ENCODE measurements at places on chromosomes 5 and 9. TPM values are rescaled to one million over a fixed set of nuclear protein-coding genes. Genes with fewer than 3 reads are reported as not detected.
A peak's percentile ranks its signal among the peaks of the same experiment; 100 is the strongest.

DNA sequence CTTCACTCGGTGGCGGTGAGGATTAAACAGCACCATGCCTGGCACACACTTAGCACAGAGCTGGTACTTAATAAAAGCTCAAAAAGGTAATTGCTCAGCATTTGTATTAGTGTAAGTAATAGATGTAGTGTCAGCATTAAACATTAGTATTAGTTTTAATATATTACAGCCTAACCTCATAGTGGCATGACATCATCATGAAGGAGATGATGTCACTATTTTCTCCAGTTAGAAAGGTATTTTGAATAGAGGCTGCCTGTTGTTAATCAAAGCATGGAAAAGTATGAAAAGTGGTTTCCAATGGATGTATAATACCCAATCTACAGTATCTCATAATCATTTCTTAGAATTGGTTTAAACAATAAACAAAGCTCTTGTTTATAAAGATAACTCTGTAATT lies 49.0 kb upstream of the FSTL4 start:
- no peak for DNase-seq

DNA sequence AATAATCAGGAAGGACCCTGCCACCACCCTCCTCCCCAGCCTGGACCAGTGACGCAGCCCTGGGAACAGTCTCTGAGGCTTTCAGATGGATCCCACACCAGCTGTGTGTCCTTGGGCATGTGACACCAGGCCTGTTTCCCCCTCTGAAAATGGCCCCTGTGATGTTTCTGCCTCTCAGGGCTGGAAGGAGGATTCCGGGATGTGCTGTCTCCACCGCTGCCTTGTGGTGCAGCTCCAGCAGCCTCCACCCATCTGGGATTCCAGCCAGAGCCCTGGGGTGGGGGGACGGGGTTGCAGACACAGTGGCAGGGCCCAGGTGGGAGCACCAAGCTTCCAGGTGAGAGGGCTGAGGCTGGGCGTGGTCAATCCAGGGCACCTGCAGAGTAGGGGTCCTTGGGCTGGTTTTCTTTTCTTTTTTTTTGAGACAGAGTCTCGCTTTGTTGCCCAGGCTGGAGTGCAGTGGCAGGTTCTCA lies 179.7 kb upstream of the IER5L start:
- DNase-seq: no peak

DNA sequence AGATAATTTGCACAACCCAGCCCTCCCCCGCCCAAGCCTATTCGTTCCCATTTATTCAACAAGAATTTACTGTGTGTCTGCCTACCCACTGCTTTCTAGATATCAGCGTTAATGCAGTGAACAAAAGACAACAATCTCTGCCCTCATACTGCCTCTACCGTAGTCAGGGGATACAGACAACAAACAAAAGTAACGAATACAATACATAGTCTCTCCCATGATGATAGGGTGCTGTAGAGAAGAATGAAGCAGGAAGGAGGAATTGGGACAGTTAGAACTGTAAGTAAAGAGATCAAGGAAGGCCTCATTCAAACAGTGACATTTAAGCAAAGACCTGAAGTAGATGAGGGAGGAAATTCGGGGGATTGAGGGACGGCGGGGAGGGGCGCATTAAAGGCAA lies 1.7 kb downstream of the GFM2 start:
- DNase-seq: no peak

DNA sequence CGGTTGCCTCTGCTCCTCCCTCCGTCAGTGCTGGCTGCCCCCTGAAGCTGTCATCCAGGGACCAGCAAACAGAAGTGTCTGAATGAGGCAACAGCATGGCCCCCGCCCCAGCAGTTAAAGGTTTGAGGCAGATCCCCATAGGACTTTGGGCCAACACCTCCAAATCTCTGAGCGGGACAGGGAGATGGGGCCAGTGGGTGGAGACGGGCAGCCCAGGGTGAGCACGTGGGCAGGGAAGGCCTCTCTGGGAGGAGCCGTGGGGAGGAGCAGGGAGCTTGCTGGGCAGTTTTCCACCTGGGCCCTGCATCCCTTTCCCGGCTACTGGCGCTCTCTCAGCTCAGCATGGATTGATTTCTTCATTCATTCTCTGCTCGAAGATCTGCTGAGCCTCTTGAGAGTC lies 39.1 kb upstream of the NOTCH1 start:
- DNase-seq: no peak

DNA sequence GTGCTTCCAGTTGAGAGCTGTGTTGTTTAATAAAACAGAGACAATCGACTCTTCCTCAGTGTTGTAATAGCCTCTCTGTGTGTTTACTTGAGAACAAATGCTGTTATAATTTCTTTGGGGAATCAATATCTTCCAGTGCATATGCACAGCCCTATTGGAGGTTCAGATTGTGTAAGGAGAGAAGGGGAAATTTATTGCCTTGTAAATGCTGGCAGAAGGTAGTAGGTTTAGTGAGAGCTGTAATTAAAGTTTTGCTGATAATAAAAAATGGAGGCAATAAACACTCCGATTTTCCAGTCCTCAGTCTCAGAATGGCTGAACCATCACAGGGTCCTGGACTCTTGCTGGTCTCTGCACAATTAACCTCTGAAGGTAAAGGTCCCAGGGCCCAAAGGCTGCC lies 128.3 kb downstream of the C5orf15 start:
- DNase-seq: no peak

GRCh38 chr9:94734054-94734754 lies 7.7 kb downstream of the AOPEP start:
- no peak for DNase-seq

GRCh38 chr9:3888497-3888858 lies 362.7 kb upstream of the RFX3 start:
- DNase-seq: no peak

- DNase-seq: no peak
Measured at GRCh38 chr5:58440901-58441460, 18.9 kb downstream of the PLK2 start.

DNA sequence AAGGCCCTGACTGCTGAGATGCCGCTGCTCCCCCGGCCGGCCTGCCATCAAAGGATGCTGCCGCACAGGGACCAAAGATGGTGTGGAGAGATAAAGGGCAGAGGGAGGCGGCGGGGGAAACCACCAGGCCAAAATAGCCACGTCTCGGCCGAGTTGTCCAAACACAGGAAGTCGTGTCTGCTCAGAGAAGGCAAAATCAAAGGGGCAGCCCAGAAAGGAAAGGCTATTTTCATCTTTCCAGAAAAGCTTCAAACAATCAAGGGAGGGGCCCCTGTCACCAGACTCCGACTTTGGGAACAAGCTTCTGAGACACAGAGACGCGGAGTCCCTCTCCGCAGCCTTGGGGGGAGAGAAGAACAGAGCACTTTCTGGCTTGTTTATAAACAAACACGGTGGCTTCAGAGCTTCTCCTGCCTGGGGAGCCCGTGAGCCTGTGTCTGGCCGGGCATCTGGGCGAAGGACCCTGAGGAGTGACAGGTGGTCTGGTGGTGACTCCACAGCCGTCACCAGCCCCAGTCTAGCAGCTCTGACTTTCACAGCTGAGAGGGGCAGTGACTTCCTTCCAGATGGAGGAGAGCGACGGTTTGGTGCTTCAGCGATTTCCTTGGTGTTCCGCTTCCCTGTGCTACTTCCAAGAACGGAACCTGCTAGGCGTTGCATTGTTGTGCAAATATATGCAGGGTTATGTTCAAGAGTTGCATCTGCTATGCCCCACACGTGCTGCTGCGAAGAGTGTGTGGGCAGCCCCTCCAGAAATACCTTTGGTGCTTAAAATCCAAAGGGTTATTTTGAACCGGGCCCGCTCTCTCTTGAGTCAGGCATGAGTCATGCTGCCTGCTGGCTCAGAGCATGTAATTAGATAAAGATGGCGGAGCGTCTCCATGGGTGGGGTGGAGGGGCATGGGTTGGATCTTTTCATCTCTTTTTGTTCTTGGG lies 24.0 kb downstream of the ADAMTSL2 start:
- no peak for DNase-seq

- no peak for DNase-seq
Measured at GRCh38 chr5:94698197-94698596, 79.7 kb downstream of the SLF1 start.

DNA sequence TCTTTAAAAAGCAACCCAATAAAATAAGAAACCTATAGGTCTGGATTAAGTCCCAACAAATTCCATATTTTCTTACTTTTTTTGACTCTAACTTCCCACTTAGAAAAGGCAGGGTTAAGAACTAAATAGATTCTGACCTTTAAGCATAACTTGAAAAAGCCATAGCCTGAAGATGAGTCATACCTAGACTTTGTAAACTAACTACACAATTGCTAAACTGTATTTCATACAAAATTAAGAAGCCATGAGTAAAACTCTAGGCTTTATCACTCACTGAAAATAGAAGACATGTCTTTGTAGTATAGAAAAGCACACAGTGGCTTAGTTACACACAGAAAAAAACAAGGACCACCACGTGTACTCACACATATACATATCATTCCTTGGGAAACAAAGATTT lies 51.5 kb downstream of the MLLT3 start:
- no peak for DNase-seq

DNA sequence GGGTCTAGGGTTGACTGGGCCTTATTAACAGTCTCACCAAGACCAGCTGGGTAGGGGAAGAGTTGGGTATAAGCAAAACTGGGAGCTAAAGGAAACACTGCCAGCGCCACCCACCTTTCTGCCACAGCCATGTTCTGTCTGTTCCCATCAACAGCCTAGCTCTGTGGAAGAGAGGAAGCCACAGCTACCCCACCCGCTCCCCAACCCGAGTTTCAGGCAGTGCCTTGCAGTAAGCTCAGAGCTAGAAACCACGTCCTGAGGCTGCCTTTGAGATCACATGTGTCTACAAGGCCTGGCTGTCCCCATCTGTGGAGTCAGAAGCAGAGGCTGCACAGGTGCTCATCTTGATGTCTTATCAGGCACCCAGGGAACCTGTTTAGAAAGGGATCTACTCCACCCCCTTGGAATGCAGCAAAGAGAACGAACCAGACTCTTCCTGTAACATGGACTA lies 15.3 kb downstream of the HNRNPH1 start:
- DNase-seq: peak; percentile 86

DNA sequence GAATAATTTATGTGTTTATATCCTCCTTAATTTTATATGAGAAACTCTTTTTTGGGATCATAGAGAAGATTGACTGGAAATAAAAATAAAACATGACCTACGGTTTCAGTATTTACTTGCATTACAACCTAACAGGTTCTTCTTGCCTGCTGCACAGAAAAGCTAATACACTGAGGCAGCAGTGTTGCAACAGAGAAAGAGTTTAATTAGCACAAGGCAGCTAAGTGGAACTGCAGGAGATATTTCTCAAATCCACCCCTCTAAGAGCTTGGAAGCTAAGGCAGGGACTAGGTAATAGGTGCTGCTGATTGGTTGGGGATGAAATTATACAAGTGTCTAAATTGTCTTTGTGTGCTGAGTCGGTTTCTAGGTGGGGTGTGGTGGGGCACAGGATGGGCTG lies 380.9 kb downstream of the DIRAS2 start:
- no peak for DNase-seq

DNA sequence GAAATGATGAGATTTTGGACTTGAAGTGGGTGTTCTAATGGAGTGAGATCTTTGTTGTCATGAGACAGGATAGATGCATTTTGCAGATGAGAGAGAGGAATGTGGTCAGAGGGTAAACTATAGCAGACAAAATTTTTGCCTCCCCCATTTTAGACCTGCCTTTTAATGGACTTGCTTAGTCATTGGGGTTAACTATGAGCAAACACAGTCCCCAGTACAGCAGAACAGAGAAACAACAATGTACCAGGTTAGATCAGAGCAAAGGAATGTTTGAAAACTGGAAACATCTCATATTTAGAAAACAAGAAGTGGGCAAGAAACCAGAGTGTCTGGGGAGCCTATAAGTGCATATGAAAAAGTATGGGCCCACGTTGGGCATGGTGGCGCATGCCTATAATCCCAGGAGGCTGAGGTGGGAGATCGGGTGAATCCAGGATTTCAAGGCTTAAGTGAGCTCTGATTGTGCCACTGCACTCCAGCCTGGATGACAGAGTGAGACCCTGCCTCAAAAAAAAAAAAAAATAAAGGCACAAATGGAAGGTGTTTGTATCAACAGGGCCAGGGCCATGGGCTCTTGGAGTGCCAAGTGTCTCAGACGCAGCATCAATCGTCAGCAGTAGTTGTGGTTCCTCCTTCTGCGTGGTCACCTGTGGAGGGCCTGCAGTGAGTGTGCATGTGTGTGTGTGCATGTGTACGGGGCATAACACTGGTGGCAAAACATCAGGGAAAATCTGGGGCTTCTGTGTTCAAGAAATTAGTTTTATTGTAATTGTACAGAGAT lies 214.4 kb upstream of the S1PR3 start:
- no peak for DNase-seq

The TAF11L3 gene
- not detected for total RNA-seq

The TUSC1 gene
- total RNA-seq: 15.7 TPM

The PCDHA13 gene
- 0.58 TPM for total RNA-seq

The PCDHGB1 gene
- 1.3 TPM for total RNA-seq

The TLX3 gene
- total RNA-seq: not detected

The MAMDC2 gene
- total RNA-seq: 3.7 TPM

The WNT8A gene
- total RNA-seq: not detected

The GFPT2 gene
- 187 TPM for total RNA-seq

The GRIA1 gene
- total RNA-seq: 3.2 TPM

The MTREX gene
- 49.3 TPM for total RNA-seq

The NCBP1 gene
- 21.3 TPM for total RNA-seq

The FAM120A gene
- 98.0 TPM for total RNA-seq
